Lower lobe of right lung (tissue), 2 donors: ENCODE measurements at places on chromosomes 1 and 21. TPM values are rescaled to one million over a fixed set of nuclear protein-coding genes. Genes with fewer than 3 reads are reported as not detected.

Gene KCNJ6
- 0.09 TPM for total RNA-seq

Gene DIRAS3
- total RNA-seq: 1.1 TPM

Gene NBL1
- 126 TPM for total RNA-seq

Gene GJA8
- total RNA-seq: not detected

Gene LAD1
- total RNA-seq: 35.3 TPM

DNA sequence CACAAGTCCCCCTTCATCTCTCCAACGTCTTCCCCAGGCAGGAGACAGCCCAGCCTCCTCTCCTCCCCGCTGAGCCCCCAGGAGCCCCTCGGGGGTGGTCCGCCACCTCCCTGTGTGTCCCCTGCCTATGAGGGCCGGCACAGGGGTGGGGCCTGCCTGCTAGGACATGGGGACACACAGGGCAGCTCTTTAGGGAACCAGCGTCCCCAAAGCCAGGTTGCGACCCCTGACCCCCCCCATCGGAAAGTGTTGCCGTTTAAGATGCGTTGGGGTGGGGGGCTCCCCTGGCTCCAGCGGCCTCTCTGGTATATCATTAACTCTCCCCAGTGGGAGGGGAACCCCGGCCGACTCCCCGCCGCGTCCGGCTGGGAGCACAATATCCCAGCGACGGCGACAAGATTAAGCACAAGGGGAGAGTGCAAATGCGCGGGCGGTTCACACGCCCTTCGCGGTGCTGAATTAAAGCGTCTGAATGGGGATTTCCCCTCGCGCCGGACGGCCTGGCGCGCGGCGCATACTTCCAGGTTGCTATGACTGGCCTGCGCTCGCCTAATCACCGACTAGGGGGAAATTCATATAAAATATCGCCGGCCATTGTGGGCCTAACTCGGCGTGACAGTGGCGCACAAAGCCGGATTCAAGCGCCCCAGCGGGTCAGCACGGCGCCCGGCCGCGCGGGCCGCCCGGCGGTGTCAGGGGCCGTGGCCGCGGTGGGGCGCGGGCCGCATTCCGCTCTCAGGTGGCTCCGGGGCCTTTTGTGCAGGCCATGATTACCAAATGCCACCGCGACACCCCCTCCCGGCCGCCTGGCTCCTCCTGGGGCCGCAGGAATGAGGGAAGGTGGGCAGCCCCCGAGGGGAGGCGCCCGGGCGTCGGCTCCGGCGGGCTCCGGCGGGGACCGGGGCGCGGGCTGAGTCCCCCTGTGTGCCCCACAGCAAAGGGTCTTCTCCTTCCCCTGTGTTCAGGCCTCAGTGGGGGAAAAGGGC lies 30.9 kb downstream of the WNT3A start:
- H3K4me3 ChIP-seq: peak overlapping the region; percentile 34
- H3K27ac ChIP-seq: peak overlapping the region; percentile 36
- H3K36me3 ChIP-seq: no peaks in the 10 kb centered on the region
- peaks cover 41% of the 10 kb centered on the region for H3K27me3 ChIP-seq
- DNase-seq: no peak
- peaks cover 6% of the 10 kb centered on the region for H3K4me1 ChIP-seq

GRCh38 chr21:25759573-25759972 lies 24.8 kb downstream of the GABPA start:
- no peaks in the 10 kb centered on the region for H3K4me1 ChIP-seq
- peaks cover 72% of the 10 kb centered on the region for H3K36me3 ChIP-seq
- no peak for DNase-seq
- no peak overlapping the region for H3K4me3 ChIP-seq
- no peak overlapping the region for H3K27ac ChIP-seq

GRCh38 chr21:44273046-44273445 lies 11.3 kb upstream of the DNMT3L start:
- no peak overlapping the region for H3K27ac ChIP-seq
- DNase-seq: no peak
- no peaks in the 10 kb centered on the region for H3K36me3 ChIP-seq
- no peak overlapping the region for H3K4me3 ChIP-seq
- no peaks in the 10 kb centered on the region for H3K4me1 ChIP-seq
- no peaks in the 10 kb centered on the region for H3K27me3 ChIP-seq

GRCh38 chr1:156608036-156608674 lies 6.9 kb upstream of the GPATCH4 start:
- H3K4me1 ChIP-seq: no peaks in the 10 kb centered on the region
- H3K36me3 ChIP-seq: no peaks in the 10 kb centered on the region
- no peak for DNase-seq
- peaks cover 15% of the 10 kb centered on the region for H3K27me3 ChIP-seq
- no peak overlapping the region for H3K27ac ChIP-seq

DNA sequence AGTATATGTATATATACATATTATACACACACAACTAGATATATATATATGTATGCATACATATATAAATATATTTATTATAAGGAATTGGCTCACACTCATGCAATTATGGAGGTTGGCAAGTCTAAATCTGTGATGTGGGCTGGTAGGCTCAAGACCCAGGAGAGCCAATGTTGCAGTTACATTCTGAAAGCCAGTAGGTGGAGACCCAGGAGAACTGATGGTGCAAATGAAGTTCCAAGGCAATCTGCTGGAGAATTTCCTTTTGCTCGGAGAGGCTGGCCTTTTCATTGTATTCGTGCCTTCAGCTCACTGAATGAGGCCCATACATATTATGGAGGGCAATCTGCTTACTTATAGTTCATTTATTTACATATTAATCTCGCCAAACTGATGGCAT lies 9.4 kb downstream of the IVL start:
- H3K4me1 ChIP-seq: no peaks in the 10 kb centered on the region
- no peak overlapping the region for H3K4me3 ChIP-seq
- no peaks in the 10 kb centered on the region for H3K27me3 ChIP-seq
- H3K36me3 ChIP-seq: no peaks in the 10 kb centered on the region
- DNase-seq: no peak
- no peak overlapping the region for H3K27ac ChIP-seq

GRCh38 chr1:47371016-47371517 lies 37.5 kb downstream of the CMPK1 start:
- H3K4me1 ChIP-seq: no peaks in the 10 kb centered on the region
- no peak overlapping the region for H3K4me3 ChIP-seq
- no peaks in the 10 kb centered on the region for H3K27me3 ChIP-seq
- peaks cover 75% of the 10 kb centered on the region for H3K36me3 ChIP-seq
- no peak overlapping the region for H3K27ac ChIP-seq

GRCh38 chr1:218683242-218683641 lies 338.1 kb downstream of the TGFB2 start:
- no peak overlapping the region for H3K27ac ChIP-seq
- no peaks in the 10 kb centered on the region for H3K27me3 ChIP-seq
- no peaks in the 10 kb centered on the region for H3K36me3 ChIP-seq
- H3K4me1 ChIP-seq: no peaks in the 10 kb centered on the region

- peak; percentile 7 for DNase-seq
- H3K36me3 ChIP-seq: no peaks in the 10 kb centered on the region
- H3K4me3 ChIP-seq: no peak overlapping the region
- no peaks in the 10 kb centered on the region for H3K27me3 ChIP-seq
- H3K27ac ChIP-seq: no peak overlapping the region
Observed at GRCh38 chr1:53378932-53379661, 51.2 kb upstream of the LRP8 start.

DNA sequence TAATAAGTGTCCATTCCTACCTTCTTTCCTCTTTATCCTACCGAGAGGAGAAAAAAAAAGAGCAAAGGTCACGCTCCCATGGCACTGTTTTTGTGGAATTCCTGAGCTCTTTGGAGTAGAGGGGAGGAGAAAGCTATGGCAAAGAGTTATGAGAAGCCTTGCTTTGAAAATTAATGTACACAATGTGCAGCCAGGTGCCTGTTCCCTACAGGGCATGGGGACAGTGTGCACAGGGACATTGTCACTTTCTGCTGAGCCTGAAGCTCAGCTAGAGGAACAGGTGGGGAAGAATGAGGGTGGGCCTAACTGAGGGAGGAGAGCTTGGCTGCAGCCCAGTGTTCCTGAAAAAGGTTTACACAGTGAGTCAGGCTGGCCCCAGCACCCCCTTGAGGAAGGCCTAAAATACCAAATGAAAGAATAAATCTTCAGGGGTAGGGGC lies 66.1 kb downstream of the PLXNA2 start:
- peaks cover 4% of the 10 kb centered on the region for H3K36me3 ChIP-seq
- peak overlapping the region; percentile 50 for H3K27ac ChIP-seq
- H3K4me3 ChIP-seq: no peak overlapping the region
- peaks cover 49% of the 10 kb centered on the region for H3K4me1 ChIP-seq
